Activated B cell treated with CpG ODN at 0.5 μM for 24 hours (primary cell): ENCODE measurements at places on chromosomes 6 and 20. TPM values are rescaled to one million over a fixed set of nuclear protein-coding genes. Genes with fewer than 3 reads are reported as not detected.

The RBPJL gene
- not detected in 2 replicates for total RNA-seq

DNA sequence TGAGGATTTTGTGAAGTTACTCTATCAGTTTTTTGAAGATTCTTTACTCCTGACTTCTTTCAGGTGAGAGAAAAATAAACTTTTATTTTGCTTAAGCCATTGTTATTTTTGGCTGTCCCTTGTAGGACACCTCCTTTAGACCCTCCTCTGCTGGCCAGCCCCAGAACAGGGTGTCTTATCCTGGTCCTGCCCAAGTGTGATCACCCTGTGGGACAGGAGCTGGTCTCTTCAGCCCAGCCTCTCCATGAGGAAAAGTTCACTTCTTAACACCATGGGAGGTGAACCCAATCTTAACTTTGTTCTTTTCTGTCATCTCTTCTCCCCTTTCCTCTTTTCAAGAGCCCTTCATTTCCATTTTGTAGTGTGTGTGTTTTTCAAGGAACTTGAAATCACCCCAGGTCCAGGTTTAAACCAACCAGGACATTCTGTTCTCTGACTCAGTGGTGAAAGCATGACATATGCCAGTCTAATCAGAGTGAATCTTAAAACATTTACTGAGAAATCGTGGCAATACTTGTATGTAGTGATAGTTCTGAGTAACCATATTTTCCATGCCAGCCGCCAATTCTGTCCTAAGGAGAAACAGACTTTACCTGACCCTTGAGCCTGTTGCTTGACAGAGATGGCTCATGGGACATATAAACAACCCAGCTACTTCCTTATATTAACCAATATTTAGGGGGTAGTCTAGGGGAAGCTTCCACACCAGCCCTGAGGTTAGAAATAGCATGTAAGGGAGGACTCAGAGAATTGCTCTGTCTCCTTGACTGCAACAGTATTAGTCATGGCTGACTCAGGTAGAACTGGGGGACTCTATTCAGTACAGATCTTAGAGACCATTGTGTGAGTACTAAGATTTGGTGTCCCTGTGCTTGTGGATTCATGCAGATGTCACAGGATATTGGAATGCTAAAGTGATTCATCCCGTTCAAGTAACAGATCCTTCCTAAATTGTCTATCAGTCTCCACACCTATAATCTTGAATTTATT, 48.8 kb downstream of the FLRT3 start:
- peaks cover 6% of the 10 kb centered on the region for H3K27me3 ChIP-seq
- H3K4me1 ChIP-seq: no peaks in the 10 kb centered on the region
- DNase-seq: no peak
- H3K4me3 ChIP-seq: no peak overlapping the region
- H3K27ac ChIP-seq: no peak overlapping the region

DNA sequence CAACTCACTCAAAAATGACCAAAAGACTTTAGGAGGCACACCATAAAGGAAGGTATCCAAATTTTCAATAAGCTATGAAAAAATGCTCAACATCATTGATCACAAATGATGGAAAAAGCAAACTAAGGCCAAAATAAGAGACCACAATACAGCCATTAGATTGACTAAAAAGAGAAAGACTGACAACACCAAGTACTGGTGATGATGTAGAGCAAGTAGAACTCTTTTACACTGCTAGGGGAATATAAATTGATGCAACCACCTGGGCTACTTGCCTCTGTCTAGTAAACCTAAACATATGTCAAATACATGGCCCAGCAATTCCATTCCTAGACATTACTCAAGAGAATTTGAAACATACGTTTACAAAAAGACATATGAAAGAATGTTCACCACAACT, 148.6 kb downstream of the GRM4 start:
- no peak overlapping the region for H3K4me3 ChIP-seq
- H3K27ac ChIP-seq: no peak overlapping the region
- H3K4me1 ChIP-seq: no peaks in the 10 kb centered on the region
- H3K36me3 ChIP-seq: no peaks in the 10 kb centered on the region
- DNase-seq: no peak
- H3K27me3 ChIP-seq: peaks cover 24% of the 10 kb centered on the region

DNA sequence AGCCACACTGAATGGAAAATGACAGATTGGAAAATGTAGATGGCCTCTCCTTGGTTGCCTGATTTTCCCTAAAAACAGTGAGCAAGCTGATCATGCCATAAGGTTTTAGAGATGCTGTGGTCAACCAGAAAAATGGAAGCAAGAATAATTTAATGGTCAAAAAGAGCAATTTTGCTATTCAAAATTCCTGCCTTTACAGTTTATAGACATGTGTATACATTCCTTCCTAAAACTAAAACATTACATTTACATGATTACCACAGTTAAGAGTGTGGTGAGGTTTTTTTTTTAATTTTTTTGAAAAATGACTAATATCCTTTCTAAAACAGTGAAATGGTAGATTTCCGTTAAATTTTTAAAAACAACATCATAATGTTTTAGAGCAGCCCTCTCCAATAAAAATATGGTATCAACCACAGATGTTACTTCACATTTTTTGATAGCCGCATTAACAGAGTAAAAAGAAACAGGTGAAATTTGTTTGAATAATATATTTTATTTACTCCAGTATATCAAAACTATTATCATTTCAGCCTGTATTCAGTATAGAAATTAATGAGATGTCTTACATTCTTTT, 407.0 kb upstream of the SOX4 start:
- no peak for DNase-seq
- no peak overlapping the region for H3K4me3 ChIP-seq
- peaks cover 2% of the 10 kb centered on the region for H3K36me3 ChIP-seq
- H3K27me3 ChIP-seq: no peaks in the 10 kb centered on the region

- H3K4me3 ChIP-seq: no peak overlapping the region
- H3K27me3 ChIP-seq: no peaks in the 10 kb centered on the region
- peaks cover 25% of the 10 kb centered on the region for H3K4me1 ChIP-seq
- DNase-seq: no peak
- H3K27ac ChIP-seq: no peak overlapping the region
- H3K36me3 ChIP-seq: peaks cover 76% of the 10 kb centered on the region
Measured at GRCh38 chr6:111562246-111562645, 43.4 kb downstream of the TRAF3IP2 start.

- H3K36me3 ChIP-seq: peaks cover 16% of the 10 kb centered on the region
- H3K27ac ChIP-seq: no peak overlapping the region
- peaks cover 3% of the 10 kb centered on the region for H3K27me3 ChIP-seq
Measured at GRCh38 chr20:21127201-21127981, 1.5 kb downstream of the KIZ start.

The ENPP4 gene
- total RNA-seq: 13.0 and 13.6 TPM in 2 replicates

GRCh38 chr6:20559924-20560551, 25.8 kb downstream of the CDKAL1 start:
- peaks cover 3% of the 10 kb centered on the region for H3K4me1 ChIP-seq
- no peaks in the 10 kb centered on the region for H3K27me3 ChIP-seq
- H3K36me3 ChIP-seq: peaks cover 25% of the 10 kb centered on the region
- H3K27ac ChIP-seq: no peak overlapping the region
- H3K4me3 ChIP-seq: no peak overlapping the region

The HNF4A gene
- total RNA-seq: not detected in 2 replicates

The SYCP2L gene
- total RNA-seq: 0.13 and 0.17 TPM in 2 replicates
